ENCODE measurements at places on chromosomes 1 and 21.

- DNase-seq = peak; percentile 56
Observed at GRCh38 chr1:54324251-54325140, 81.7 kb downstream of the SSBP3 start.

DNA sequence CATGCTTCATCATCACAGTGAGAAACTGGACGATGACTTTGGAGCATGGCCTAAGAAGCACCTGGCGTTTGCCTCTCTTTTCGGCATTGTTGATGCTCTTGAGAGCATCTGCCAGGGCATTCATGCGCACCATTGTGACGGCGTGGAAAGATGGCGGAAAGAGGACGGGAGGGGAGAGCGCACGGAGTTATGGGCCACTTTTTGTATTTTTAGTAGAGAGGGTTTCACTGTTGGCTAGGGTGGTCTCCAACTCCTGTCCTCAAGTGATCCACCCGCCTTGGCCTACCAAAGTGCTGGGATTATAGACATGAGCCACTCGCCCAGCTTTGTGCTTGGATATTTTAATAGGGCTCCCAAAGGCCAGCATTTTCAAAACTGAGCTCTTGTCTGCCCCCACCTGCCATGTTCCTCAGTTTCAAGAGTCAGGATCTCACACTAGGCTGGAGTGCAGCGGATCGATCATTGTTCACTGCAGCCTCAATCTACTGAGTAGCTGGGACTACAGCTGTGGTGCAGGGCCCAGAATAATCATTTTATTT lies 5.3 kb downstream of the RPS8 start:
- DNase-seq = no peak

- peak; percentile 55 for DNase-seq
Observed at GRCh38 chr1:21468599-21468998, 28.7 kb downstream of the NBPF3 start.

- DNase-seq = peak; percentile 26
Observed at GRCh38 chr1:38915352-38915948, 26.2 kb downstream of the RHBDL2 start.

GRCh38 chr1:31861346-31861745 lies 45.5 kb upstream of the SPOCD1 start:
- DNase-seq = no peak

DNA sequence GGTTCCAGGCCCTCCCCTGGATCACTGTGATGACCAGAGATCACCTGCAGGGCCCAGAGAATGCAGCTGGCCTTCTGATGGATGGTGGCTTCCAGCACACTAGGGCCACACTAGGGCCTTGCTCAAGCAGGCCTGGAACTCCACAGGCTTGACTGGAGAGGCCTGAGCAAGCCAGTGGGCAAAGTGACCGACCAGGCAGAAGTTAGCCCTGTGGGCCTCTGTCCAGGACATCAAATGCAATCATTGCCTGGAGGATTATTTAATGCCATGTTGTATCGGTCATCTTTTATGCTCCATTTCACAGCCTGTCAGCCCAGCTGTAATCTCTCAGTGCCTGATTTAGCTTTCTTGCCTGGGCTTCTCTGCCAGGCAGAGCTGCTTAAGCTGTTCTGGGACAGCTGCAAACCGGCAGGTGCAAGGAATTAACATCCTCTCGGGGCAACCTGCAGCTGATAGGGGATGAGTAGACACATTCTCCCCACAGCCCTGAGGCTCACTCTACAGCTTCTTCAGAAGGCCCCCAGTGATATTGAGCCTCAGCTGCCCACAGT lies 17.7 kb downstream of the NENF start:
- DNase-seq = no peak

DNA sequence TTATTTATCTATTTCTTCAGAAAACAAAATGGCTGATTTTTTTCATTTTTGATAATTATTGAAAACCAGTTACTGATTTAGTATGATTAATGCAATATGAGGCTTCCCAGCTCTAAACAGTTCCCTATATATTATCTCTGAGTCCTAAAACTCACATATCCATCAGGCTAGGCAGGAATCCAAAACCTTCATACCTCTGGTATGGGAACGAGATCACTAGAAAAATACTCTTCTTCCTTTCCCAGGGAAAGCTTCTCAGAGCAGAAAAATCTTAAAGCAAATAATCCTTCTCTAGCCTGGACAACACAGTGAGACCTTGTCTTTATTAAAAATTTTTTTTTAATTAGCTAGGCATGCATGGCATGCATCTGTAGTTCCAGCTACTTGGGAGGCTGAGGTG lies 42.5 kb downstream of the KDM5B start:
- DNase-seq = peak; percentile 74

GRCh38 chr1:101550581-101550980 lies 313.8 kb downstream of the S1PR1 start:
- no peak for DNase-seq

DNA sequence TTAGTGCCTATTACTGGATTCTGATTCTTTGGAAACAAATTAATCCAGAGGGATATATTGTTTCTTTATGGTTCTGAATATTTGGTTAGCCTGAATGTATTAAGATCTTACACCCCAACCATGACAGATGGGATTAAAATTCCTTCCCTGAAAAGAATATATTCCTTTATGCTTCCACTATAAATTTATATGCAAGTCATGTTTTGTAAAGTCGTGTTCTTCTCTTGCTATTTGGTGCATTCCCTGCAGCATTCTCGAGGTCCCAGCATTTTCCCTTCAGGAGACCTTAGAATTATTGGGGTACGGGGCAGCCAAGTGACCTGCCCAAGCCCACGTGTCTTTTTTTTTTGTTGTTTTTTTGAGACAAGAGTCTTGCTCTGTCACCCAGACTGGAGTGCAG lies 62.4 kb downstream of the DISC1 start:
- DNase-seq = no peak

Data from GM23248 (cell line).